ENCODE measurements at places on chromosomes 11 and 22. TPM values are rescaled to one million over a fixed set of nuclear protein-coding genes. Genes with fewer than 3 reads are reported as not detected.

DNA sequence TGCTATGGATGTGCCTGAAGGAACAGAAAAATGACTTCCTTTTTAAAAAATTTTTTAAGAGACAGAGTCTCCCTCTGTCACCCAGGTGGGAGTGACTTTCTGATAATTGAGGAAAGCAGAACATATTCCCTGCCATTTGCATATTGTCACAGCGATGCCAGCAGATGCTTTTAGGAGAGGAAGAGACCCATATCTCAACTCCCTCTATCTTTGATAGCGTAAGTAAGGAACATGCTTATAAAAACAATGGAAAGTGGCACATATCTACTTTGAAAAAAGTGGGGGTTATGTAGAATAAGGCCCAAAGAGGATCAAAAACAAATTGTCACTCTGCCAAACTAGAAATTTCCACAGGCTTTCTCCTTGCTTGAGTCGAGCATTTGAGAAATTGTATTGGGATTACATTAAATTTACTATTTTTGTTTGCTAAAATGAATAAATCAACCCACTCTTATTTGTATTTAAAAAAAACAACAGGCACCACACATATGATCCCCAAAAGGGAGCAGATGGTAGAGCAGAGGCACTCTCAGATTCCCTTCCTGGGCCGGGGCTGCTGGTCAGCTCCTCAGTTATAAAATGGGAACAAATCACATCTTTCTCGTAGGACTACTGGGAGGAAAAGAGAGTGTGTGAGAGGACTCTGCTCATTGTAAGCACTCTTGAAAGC is 68.8 kb upstream of the TSPAN18 start:
- DNase-seq = no peak

DNA sequence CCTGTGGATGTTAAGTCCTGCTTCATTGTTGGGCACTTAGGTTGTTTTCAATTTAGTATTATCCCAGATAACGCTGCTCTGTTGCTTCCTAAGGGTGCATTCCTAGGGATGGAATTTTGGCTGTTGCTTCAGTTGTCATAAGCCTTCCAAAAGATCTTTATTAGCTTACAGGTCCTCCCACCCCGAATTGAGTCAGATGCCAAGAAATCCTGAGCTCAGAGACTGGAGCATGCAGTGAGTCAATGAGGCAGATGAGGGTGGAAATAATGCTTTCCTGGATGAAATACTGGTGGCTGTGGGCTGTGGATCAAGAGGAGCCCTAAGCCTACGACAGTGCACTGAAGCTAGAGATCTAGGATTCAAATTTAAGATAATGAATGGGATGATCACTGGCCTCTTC is 10.7 kb upstream of the IL18BP start:
- DNase-seq = no peak

DNA sequence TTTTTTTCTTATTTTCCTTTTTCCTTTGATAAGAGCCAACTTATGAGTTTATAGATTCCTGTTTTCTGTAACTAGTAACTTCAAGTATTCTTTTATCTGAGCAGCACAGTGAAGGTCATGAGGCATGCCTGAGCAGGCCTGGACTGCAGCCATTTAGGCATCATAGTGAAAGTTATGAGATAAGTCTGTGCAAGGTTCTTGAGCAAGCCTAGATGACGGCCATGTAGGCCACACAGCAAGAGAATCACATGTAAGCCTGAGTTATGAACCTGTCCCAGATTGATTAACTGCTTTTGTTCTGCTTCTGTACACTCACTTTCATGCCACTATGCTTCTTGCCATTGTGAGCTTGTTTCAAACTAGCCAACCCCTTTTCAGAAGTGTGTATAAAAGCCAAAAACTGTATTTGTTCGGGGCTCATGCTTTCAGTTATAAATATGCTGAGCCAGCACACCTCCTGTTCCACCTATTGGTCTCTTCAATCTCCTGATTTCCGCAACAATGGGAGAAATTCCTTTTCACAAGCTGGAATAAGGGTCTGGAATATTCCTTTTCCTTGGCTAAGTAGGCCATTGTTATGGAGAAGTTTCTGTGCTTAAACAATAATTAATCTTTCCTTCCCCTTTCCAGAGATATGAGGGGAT is 745.7 kb downstream of the FAM181B start:
- no peak for DNase-seq

DNA sequence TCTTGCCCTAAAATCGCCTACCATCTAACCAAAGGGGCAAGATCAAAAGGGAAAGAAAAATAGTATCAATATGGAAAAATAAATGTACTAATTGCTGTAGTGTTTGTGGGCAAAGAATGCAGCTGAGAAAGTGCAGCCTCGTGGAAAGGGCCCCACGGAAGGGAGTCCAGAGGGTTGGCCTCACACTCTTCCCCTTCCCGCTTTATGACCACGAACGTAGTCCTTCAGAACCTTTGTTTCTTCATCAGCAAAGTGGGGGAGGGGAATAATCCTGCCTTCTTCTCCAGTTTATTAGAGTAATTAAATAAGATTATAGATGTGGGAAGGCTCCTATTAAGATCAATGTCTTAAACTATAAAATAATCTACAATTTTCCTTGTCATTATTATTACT is 41.0 kb downstream of the FLI1 start:
- no peak for DNase-seq

RAB3IL1 gene
- total RNA-seq = 10.3 TPM

All from esophagus squamous epithelium (tissue), 5 donors.